ENCODE measurements at places on chromosomes 7 and 10. TPM values are rescaled to one million over a fixed set of nuclear protein-coding genes. Genes with fewer than 3 reads are reported as not detected.

DNA sequence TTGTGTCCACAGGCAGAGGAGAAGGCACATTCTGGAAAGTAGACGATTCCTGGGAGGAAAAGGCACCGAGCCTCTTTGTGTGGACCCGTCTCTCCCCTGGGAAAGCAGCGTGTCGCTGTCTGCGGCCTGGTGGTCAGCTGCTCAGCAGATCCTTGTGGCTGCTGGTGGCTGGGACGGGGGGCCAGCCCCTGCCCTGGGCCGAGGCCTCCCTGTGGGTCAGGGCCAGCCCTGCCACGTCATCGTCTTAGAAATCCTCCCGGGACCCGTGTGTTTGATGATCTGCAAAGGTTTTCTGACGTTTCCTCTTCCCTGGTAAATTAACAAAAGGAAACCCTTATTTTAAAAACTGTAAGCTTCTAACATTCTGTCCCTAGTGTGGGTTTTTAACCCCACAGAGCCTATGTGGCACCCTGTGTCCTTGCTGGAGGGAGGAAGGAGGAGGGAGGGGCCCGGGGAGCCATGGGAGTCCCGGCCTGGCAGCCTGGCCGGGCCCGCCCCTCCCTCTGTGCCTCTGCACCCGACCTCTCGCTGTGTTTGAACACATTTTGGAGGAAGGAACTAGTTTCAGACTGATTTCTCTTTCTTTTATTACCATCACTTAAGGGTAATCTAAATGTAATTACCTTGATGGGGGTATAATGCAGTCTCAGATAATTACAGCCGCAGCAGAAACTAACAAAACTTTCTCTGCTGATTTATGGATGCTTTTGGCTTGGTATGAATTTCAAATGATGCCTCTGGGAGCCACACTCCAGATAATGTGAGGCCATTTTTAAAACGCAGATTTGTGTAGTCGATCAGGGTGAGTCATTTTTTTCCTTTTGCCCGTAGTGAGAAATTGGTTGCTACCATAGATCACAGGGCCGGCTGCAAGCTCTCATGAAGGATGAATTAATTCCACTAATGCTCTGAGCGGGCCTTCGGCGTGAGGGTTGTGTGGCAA is 85.5 kb downstream of the NKX6-2 start:
- H3K27me3 ChIP-seq, result no peaks in the 10 kb centered on the region
- H3K36me3 ChIP-seq, result no peaks in the 10 kb centered on the region
- no peak overlapping the region for H3K27ac ChIP-seq
- no peak for DNase-seq

- peak overlapping the region; percentile 90 for H3K27ac ChIP-seq
- DNase-seq, result peak; percentile 82
- no peaks in the 10 kb centered on the region for H3K27me3 ChIP-seq
- no peaks in the 10 kb centered on the region for H3K36me3 ChIP-seq
- no peak overlapping the region for H3K4me3 ChIP-seq
Observed at GRCh38 chr10:90968328-90969081, 47.6 kb upstream of the ANKRD1 start.

CTBP2 gene
- total RNA-seq, result 78.9 TPM

DNA sequence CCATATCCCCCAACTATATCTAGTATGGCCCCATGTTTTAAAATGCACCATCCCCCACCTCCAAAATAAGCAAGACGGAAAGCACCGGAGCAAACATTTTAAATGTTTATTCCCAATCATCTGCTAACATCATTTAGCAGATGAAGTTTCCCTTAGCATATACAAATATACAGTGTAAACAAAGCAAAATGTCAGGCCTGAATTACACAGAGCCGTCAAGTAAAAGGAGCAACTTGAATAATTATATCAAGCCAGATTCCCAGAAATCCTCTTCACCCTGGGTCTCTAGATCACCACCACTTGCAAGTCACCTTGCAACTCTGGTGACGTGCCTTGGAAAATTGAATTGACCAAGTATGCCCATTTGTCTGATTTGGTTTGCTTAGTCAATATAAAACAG is 91.6 kb upstream of the COL1A2 start:
- H3K4me3 ChIP-seq, result no peak overlapping the region
- H3K4me1 ChIP-seq, result peaks cover 38% of the 10 kb centered on the region
- H3K36me3 ChIP-seq, result no peaks in the 10 kb centered on the region
- no peaks in the 10 kb centered on the region for H3K27me3 ChIP-seq

PDE6C gene
- not detected for total RNA-seq

TWNK gene
- 7.5 TPM for total RNA-seq

DNA sequence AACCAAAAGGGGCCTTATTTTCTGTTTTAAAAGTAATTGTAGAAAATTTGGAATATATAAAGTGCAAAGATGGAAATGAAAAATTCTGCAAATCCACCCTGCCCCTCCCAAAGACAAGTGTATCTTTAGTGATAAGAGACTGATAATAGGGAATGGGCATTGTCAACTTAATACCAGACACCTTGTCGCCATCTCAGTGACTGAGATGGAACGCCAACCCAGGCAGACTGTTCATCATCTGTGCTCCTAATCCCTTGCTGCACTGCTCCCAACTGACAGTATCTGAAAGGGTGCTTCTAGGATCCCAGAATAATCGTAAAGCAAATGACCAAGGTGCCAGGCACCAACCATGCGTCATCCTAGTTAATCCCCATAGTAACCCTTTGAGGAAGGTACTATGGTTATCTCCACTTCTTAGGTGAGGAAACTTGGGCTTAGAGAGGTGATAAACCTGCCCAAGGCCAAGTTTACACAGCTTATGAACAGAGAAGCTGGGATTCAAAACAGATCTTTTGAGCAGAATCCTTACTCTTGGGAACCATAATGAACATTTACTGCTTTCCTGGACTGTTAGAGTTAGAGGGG is 583.7 kb downstream of the GATA3 start:
- no peaks in the 10 kb centered on the region for H3K4me1 ChIP-seq
- DNase-seq, result no peak
- no peaks in the 10 kb centered on the region for H3K27me3 ChIP-seq

GRCh38 chr10:77160679-77161078 is 476.9 kb downstream of the KCNMA1 start:
- DNase-seq, result peak; percentile 100
- no peaks in the 10 kb centered on the region for H3K36me3 ChIP-seq
- peak overlapping the region; percentile 1 for H3K4me3 ChIP-seq
- no peaks in the 10 kb centered on the region for H3K27me3 ChIP-seq
- H3K27ac ChIP-seq, result no peak overlapping the region
- H3K4me1 ChIP-seq, result peaks cover 68% of the 10 kb centered on the region

GPR85 gene
- not detected for total RNA-seq

GRCh38 chr7:22726907-22727713 is at the start of gene IL6:
Gene IL6 (plus strand): TSS chr7:22727200. CDS start chr7:22727263, 63 bp downstream.
- H3K27ac ChIP-seq, result peak within 1 kb of the TSS; percentile 97
- H3K36me3 ChIP-seq, result no peaks in the 10 kb centered on the region
- peak within 1 kb of the TSS; percentile 74 for H3K4me3 ChIP-seq

C10orf62 gene
- not detected for total RNA-seq

- H3K27ac ChIP-seq, result no peak overlapping the region
- peaks cover 7% of the 10 kb centered on the region for H3K4me1 ChIP-seq
- H3K36me3 ChIP-seq, result no peaks in the 10 kb centered on the region
- DNase-seq, result no peak
- H3K4me3 ChIP-seq, result no peak overlapping the region
Observed at GRCh38 chr10:28332726-28333125, 29.9 kb upstream of the MPP7 start.

ZNF783 gene
- total RNA-seq, result 6.9 TPM

- H3K27me3 ChIP-seq, result no peaks in the 10 kb centered on the region
- no peak overlapping the region for H3K27ac ChIP-seq
- H3K36me3 ChIP-seq, result no peaks in the 10 kb centered on the region
Observed at GRCh38 chr10:99808270-99808669, 25.8 kb downstream of the ABCC2 start.

- H3K4me1 ChIP-seq, result peaks cover 34% of the 10 kb centered on the region
- no peaks in the 10 kb centered on the region for H3K36me3 ChIP-seq
- no peaks in the 10 kb centered on the region for H3K27me3 ChIP-seq
- DNase-seq, result peak; percentile 90
Observed at GRCh38 chr10:112919721-112920120, 30.3 kb upstream of the TCF7L2 start.

GRCh38 chr10:77478962-77479359 is 158.6 kb downstream of the KCNMA1 start:
- peaks cover 29% of the 10 kb centered on the region for H3K4me1 ChIP-seq
- H3K4me3 ChIP-seq, result no peak overlapping the region
- H3K27ac ChIP-seq, result no peak overlapping the region
- H3K36me3 ChIP-seq, result no peaks in the 10 kb centered on the region

DNA sequence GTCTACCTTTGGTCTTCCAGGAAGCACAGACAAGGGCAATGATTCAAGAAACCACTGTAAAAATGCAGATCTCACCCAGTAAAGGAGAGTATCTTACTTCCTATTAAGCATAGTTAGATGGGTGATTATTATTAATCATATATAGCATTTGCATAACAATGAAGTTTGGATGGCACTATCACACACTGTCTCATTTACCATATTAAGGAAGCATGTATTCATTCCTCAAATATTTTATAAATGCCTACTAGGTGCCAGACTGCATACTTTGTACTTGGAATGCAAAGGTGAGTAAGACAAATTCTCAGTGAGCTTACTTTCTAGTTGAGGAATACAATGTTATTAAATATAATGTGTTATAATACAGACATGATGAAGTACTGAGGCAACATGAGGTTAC is 53.9 kb upstream of the SKAP2 start:
- H3K4me3 ChIP-seq, result no peak overlapping the region
- no peaks in the 10 kb centered on the region for H3K27me3 ChIP-seq
- no peak overlapping the region for H3K27ac ChIP-seq

DNA sequence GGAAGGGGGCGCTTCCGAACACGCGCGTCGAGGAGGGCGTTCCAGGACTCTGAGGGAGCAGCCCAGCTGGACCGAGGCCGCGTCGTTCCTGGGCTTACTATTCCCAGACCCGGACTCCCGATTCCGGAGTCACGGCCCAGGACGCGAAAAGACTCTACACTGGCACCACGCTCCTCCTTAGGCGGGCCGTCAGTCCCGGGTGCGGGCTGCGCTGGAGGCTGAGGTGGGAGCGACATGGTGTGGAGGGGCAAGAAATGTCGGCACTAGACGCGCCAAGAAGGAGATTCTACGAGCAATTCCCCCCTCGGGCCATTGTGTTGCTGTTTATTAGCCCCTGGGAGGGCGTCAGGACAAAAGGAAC is 584 bp upstream of the RUNDC3B start:
- H3K36me3 ChIP-seq, result no peaks in the 10 kb centered on the region
- H3K4me3 ChIP-seq, result peak overlapping the region; percentile 72
- no peak overlapping the region for H3K27ac ChIP-seq
- DNase-seq, result no peak
- peaks cover 10% of the 10 kb centered on the region for H3K4me1 ChIP-seq
- peaks cover 13% of the 10 kb centered on the region for H3K27me3 ChIP-seq

ADAM12 gene
- total RNA-seq, result 9.4 TPM

- no peaks in the 10 kb centered on the region for H3K27me3 ChIP-seq
- H3K4me3 ChIP-seq, result no peak overlapping the region
- no peaks in the 10 kb centered on the region for H3K36me3 ChIP-seq
- H3K4me1 ChIP-seq, result peaks cover 40% of the 10 kb centered on the region
Observed at GRCh38 chr7:47540387-47541350, 41.2 kb downstream of the TNS3 start.

- peaks cover 15% of the 10 kb centered on the region for H3K4me1 ChIP-seq
- H3K27me3 ChIP-seq, result no peaks in the 10 kb centered on the region
- DNase-seq, result peak; percentile 38
- H3K4me3 ChIP-seq, result peak overlapping the region; percentile 94
Observed at GRCh38 chr7:140640060-140640637, 464 bp downstream of the DENND2A start.

ADARB2 gene
- total RNA-seq, result not detected

All from PC-3 (cell line).